ENCODE measurements at places on chromosomes 1 and 21.

DNA sequence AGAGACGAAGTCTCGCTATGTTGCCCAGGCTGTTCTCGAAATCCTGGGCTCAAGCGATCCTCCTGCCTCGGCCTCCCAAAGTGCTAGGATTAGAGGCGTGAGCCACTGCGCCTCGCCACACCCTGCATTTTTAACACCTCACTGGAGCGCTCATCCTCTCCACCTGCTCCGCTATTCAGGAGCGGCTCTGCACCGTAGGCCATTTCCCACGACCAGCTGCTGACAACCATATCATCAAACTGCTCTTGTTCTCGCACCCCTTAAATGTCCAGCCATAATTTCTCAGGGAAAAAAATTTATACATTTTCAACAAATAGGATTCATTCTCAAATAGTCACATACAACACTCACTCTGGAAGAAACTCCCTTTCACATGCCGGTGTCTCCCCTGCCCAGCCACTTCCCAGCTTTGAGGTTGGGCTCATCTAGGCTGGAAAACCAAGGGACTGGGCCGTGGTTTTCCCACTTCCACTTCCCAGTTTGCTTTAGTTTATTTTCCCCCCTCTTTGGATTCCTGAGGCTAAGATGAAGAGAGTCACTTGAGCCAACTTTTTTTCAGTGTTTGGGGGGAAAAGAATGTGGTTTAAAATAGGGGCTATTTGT is 639 bp upstream of the IPO9 start:
- DNase-seq = no peak

- DNase-seq = no peak
Measured at GRCh38 chr1:117852853-117853553, 76.4 kb downstream of the GDAP2 start.

DNA sequence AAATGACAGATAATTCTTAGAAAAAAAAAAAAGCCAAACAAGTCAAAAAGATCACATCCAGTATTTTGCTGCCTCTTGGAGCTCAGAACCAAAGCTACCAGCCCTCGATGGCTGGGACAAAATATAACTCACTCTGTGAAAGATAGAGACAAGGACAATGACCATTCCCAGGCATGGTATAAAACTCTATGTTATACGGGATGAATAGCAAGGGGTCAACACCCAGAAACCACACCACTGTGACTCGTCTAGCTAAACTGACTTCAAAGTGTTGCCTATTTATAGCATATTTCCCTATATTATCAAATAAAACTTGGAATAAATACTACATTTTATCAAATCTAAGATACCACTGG is 10.1 kb downstream of the TMEM63A start:
- DNase-seq = no peak

DNA sequence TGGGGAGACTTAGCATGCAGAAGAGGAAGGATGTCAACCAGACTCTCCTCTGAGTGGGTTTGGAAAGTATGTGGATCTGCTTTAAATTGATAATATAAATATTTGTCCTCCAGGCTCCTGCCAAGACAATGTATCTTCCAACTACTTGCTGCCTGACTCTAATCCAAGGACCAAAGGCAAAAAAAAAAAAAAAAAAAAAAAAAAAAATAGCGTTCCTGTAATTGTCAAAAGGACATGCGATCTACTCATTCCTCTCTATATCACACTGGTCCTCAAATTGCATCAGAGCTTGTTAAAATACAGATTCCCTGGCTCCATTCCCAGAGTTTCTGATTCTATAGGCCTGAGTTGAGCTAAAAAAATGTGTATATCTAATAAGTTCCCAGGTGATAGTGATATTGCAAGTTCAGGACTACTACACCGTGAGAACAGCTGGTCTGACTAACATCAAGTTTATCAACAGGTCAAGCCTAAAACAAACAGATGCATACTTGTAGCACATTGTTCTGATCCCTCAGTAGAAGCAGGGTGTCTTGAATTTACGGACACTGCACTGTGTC is 141.3 kb downstream of the TNR start:
- no peak for DNase-seq

DNA sequence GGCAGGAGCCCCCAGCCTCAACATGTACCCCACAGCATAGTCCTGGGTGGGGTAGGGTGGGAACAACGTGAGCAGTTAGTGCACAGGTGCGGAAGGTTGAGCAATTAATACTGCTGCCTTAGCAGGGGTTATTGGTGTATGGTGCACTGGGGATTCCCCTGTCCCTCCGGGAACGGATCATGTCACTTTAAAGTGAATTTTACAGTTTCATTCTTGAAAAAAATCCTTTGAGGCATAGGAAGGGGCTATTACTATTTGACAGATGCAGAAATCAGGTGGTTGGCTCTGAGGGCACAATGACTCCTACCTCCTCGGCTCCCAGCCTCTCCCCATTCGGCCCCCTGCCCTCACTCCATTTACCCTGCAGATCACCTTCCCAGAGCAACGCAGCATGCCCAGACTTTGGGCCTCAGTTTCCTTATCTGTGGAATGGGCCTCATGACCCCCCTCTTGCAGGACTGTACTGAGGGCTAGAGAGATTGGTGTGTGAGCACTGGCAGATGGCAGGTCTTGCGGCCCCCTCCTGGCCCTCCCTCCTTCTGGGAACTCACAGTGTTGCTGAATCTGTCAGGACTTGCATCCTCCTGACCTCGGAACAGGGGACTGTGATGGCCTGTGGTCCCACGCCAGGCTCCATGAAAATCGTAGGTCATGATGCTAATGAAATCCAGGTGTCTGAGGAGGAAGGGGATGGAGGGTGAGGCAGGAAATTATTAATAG is 5.1 kb upstream of the MYBPH start:
- DNase-seq = no peak

- peak; percentile 72 for DNase-seq
Measured at GRCh38 chr1:171654942-171655745, 2.7 kb upstream of the MYOC start.

- no peak for DNase-seq
Measured at GRCh38 chr1:18401921-18402320, 78.8 kb upstream of the KLHDC7A start.

GRCh38 chr1:116722016-116722838 is 32.0 kb upstream of the CD2 start:
- no peak for DNase-seq

DNA sequence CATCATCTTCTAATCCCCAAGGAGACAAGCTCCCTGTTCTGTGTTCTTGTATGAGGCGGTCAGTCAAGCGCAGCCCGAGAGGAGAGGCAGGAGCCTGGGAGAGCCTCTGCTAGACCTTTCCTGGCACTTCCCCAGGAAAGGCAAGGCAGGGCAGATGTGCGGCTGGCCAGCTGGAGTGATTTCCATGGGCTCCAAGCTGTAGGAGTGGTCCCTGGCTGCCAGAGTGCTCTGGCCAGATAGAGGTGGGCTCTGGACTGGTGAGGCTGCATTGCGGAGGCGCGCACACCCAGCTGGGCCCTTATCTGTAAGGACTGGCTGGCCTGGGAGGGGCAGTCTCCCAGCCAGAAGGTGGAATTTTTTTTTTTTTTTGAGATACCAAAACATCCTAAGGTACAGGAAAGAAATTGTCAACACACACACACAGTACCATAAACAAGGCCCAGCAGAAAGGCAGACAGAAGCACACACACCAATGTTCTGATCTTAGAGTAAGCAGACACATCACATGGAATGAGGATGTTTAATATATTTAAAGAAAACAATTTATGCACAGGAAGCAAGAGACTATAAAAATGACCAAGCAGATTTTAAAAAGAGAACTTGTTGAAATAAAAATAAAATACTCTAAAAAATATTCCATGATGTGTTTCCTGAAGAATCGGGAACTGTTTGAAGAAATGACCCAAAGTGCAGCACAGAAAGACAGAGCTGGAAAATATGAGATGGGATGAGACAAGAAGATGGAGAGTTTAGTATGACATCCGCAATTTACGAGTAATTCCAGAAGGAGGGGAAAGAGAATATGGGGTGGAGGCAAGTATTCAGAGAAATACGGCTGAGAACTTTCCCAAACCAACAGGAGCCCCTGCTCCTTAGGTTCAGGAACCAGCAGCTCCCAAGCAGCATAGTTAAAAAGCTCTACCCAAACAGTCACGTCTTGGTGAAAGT is 13.4 kb downstream of the IBA57 start:
- no peak for DNase-seq

GRCh38 chr1:21030181-21030580 is 146.5 kb downstream of the EIF4G3 start:
- DNase-seq = no peak

GRCh38 chr1:2314273-2314802 is 77.0 kb downstream of the MORN1 start:
- DNase-seq = no peak

- DNase-seq = no peak
Measured at GRCh38 chr1:154746622-154747299, 123.3 kb downstream of the KCNN3 start.

- DNase-seq = no peak
Measured at GRCh38 chr1:59605761-59606160, 209.0 kb upstream of the HOOK1 start.

- DNase-seq = no peak
Measured at GRCh38 chr1:235327559-235328270, at the start of gene ARID4B. ARID4B (minus strand) TSS chr1:235328179; CDS start chr1:235326919, 1,260 bp downstream.

- DNase-seq = no peak
Measured at GRCh38 chr1:206802401-206802800, 30.1 kb upstream of the IL10 start.

DNA sequence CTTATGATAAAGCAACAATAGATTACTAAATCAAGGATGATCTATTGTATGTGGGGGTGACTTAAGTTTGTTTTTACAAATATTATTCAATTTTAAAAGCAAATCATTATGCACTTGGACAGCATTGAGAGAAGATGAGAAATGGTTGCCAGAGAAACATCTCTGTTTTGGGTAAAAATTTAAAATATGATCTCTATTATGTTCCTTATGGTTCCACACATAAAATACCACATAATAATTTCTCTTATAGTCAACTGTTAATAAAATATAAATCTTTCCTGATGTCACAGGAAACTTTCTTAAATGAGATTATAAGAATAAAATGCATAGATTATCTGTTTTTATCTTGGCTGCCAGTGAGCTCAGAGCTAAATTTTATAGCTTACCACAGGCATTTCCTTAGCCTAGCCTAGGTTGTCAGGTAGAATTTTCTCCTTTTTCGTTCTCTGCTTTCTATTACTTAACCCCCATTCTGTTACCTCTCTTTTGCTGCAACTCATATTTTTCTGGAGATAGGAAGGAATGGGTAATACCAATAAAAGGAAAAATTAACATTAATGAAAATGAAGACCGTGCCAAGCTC is 109.7 kb downstream of the TGFB2 start:
- DNase-seq = no peak

- DNase-seq = no peak
Measured at GRCh38 chr1:244237445-244237844, 186.4 kb downstream of the ZBTB18 start.

GRCh38 chr1:26138974-26139558 is 19.8 kb upstream of the FAM110D start:
- no peak for DNase-seq

GRCh38 chr21:32962268-32962667 is 63.5 kb upstream of the OLIG2 start:
- DNase-seq = no peak

- no peak for DNase-seq
Measured at GRCh38 chr1:98078596-98078995, 157.8 kb upstream of the DPYD start.

DNA sequence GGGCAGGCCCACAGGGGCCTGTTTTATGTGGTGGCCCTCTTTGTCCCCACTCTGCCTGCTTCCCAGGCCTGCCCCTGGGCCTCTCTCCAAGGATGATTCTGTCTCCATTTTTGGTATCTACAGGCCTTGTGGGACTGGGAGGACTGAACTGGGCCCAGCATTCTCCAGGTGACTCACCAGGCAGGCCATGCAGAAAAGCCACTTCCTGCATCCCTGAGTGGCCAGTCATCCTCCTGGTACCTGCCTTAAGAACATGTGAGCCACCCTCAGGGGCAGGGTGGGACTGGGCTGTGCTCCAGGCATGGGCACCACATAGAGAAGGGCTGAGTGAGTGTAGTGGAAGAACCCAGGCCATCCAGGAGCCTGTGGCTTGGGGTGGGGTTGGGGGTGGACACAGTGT is 20.0 kb upstream of the BCAR3 start:
- peak; percentile 32 for DNase-seq

DNA sequence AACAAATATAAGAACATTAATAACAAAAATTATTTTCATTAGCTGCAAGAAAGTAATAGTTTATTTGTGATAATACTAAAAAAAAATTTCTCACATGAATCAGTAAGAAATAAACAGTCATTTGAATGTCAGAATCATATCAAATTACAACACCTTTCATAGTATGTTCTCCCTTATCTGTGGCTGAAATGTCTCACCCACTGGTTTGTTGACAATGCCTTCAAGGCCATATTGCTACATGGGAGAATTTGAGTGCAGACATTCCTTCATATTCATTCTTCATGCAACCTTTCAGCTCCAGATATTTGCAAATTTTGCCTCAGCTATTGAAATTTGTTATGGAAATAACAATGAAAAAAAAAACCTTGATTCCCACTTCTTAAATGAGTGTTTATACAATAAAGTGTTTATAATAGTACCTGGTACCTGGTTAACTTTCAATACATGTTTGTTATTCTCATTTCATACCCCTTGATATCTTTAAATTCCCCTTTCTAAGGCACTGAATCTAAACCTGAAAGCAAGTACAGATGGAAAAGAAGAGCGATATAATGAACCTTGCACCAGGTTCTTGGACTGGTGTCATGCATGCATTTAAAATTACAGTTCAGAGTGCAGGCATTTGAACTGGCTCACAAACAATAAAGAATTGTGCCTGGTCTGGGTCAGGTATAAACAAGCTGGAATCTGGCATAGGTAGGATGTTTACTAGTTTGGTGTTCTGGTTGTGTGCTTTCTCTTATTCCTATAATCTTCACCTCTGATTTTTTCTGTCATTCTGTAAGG is 242.2 kb upstream of the ADGRL2 start:
- no peak for DNase-seq

- DNase-seq = no peak
Measured at GRCh38 chr1:11354893-11355553, 82.0 kb downstream of the UBIAD1 start.

GRCh38 chr1:11790880-11791715 is 14.7 kb downstream of the MTHFR start:
- no peak for DNase-seq

GRCh38 chr1:226440512-226440911 is 32.6 kb upstream of the PARP1 start:
- DNase-seq = no peak

GRCh38 chr1:230220907-230221306 is 153.9 kb downstream of the GALNT2 start:
- DNase-seq = no peak

GRCh38 chr1:234862360-234862943 is 252.5 kb upstream of the IRF2BP2 start:
- no peak for DNase-seq

DNA sequence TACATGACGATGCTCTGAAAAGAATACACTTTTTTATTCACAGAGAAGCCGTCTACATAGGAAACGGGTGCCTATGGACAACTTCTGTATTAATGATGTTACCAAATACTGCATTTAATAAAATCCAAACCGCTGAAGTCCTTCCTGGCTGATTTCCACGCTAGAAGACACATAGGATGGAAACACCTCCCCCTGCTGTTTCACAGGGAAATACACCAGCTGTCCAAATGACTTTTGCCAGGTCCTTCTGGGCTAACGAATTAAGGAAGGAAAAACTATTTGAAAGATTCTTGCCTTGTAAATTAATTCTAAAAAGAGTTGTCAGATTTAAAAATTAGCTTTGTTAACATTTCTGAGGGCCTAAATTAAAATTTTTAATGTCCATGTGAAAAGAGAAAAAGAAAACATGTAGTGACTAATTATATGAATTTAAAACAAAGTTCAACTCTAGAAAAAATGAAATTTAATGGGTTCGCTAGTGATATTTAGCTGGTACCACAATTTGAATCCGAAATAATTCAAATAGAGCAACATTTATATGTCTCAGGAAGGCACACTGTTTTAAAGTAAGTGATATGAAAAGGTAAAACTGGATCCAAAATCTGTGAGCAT is 146.0 kb downstream of the RERE start:
- DNase-seq = peak; percentile 54
